Omental fat pad (tissue), 4 donors: ENCODE measurements at places on chromosomes 4 and X.

- no peak for DNase-seq
These were observed 48.2 kb upstream of the CDKN2AIP start for GRCh38 chr4:183396227-183396637.

DNA sequence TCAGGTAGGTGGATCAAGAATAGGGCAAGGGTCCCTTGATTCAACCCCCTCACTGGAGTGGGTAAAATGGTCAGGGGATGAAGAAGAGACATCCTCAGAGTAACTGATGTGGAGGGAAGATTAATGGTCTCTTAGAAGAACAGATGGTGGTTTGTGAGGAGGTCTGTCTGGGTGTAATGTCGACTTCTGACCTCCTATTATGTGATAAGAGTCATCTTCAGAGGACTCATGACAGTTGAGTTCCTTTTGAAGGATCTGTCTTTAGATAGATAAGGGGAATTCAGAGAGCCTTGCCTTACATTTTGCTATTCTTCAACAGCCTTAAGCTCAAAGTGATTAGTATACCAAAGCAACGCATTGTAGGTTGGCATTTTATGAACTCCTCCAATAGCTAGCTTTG is 27.1 kb upstream of the MAGEA8 start:
- no peak for DNase-seq

DNA sequence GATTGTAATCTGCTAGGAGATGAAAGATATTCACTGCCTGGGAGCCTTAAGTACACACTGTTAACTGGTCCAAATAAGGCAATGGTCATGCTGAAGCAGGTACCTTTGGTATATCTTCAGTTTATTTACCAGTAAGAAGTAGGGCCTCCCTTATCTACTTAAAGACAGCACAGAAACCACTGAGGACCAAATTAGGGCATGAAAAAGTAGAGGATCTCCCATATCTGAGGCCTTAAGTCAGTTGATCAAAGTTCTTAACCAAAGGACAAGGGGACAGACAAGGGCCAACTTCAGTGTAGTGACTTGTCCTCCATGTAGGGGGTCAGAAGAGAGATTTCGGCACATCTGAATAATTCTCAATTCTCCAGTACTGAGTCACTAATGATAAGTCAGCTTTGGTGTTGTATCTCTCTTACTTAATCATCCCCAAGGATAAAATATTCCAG is 59.1 kb downstream of the AMELX start:
- DNase-seq, result no peak

DNA sequence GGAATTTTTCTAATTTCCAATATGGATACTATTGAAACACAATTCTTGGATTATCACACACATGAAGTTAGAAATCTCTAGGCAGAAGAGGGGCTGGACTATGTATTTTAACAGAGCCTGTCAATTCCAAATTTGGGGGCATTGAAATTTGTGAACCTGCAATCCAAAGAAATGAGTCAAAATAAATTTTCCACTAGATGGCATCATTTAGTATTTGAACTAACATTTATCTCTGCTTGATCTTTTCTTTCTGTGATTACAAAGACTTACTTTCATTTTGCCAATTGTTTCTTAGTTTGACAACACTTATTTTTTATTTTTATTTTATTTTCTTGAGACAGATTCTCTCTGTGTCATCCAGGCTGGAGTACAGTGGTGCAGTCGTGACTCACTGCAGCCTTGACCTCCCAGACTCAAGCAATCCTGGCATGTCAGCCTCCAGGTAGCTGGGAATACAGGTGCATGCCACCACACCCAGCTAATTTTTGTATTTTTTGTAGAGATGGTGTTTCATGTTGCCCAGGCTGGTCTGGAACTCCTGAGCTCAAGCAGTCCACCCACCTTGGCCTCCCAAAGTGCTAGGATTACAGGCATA is 2.7 kb upstream of the PYURF start:
- no peak for DNase-seq
